Hindlimb muscle (tissue), 1 donor: ENCODE measurements at places on chromosomes 13 and 19.

DNA sequence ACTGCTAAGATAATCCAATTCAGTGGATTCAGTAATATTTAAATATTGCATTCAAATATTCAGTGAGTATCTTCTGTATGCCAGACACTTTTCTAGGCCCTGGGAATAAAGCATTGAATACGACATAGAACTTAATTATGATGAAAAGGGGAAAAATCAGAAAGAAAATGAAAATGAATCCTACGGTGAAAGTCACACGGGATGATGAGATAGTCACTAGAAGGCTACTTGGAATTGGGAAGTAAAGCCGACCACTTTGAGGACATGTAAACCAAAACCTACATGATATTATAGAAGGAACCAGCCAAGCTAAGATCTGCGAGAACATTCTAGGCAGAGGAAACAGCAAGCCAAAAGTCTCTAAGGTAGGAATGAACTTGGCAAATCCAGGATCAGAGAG lies 10.1 kb downstream of the DPY19L3 start:
- DNase-seq = no peak

GRCh38 chr13:45393941-45394570 lies 24.1 kb downstream of the SLC25A30 start:
- peak; percentile 24 for DNase-seq

DNA sequence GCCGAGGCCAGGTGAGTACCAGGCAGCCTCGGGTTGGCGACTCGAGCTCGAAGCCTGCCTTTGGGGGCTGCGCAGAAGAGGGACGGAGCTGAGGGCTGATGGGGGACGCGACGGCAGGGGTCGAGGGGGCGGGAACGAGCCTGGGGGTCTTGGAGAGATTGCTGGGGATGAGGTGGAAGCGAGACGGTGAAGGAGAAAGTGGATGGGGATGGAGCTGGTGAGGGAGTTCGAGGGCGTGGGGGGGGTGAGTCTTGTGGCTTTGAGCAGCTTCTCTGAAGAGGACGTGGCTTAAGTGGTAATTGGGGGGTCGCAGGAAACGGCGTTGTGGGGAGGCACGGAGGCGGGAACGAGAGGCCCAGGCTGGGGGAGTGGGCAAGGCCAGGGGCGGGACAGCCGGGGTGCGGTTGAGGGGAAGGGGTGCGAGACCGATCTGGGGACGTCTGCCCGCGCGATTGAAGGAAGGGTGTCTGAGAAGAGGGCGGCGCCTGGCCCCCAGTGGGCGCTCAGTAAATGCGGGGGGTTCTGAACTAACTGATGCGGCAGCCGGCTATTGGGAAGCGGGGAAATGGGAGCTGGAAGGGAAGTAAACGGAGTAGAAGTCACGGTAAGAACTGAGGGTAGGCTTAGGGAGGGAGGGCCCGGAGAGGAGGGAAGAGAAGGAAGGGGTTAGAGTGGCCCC lies 426 bp downstream of the MYO9B start:
- DNase-seq = peak; percentile 54

DNA sequence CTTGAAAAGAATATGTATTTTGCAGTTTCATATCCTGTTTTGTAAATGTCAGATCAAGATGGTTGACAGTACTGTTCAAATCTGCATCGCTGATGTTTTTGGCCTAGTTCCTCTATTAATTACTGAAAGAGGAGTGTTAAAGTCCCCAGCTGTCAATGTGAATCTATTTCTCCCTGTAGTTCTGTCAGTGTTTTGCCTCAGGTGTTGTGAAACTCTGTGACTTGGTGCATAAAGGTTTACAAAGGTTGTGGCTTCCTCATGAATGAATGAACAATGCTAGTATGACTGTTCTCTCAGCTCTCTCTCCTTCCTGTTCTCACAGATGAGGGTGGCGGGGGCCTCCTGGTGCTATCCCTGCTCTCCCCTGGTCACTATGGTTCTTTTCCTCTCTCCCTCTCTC lies 142.4 kb downstream of the MYCBP2 start:
- no peak for DNase-seq

DNA sequence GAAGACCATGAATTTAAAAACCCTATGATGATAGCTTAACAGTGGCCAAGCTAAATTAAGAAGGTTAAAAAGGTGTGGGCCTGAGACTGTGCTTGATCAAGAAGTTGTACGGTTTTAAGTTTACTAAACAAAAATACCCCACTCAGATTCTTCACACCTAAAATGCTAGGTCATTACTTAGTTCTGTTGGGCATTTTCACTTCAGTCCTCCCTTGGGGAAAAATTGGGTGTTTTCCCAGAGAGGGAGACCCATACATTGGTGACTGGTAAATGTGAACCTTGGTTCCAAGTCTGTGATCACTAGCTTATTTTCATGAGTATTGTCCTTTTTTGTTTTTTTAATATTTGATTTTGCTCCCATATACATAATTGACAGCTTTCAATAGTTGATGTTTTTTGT lies 44.4 kb downstream of the MTUS2 start:
- DNase-seq = no peak

GRCh38 chr13:59861676-59862075 lies 302.1 kb downstream of the DIAPH3 start:
- no peak for DNase-seq

- DNase-seq = no peak
Measured at GRCh38 chr19:15673176-15673654, 328 bp downstream of the CYP4F12 start.

DNA sequence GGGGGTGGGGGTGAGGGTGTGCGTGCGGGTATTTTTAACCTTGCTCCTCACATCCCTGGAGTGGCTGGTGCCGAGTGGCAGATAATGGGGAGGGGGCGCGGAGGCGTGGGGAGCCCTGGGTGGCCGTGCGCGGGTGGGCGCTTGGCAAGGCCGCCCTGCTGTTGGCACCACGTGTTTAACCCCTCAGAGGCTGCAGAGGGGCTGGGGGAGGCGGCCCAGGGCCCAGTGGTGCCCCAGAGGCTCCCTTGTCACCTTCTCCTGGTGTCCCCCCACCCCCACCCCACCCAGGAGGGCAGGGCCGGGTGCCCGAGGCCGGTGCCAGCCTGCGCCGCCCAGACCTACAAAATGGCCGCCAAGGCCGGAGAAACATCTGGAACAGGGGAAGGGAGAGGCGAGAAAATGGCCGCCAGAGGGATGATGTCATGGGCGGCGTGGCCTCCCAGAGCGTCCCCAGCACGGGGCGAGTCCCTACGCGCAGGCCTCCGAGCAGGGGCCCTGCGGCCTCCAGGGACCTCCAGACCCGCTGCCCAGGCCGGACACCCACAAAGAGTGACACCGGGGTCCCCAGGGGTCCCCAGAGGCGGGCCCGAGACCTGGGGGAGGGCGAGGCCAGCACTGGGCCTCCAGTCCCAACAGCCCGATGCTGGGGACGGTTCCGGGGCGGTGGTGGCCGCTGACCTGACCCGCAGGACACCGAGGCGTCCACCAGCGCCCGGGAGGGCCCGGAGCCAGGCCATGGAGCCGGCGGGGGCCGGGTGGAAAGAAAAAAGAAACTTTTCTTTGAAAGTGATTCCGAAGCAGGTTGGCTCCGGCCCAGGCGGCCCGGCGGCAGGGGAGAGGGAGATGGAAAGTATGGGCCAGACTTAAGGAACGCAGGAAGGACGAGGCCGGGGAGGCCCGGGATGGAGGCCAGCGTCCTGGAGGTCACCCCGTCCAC lies 38.2 kb downstream of the NFIC start:
- peak; percentile 91 for DNase-seq

DNA sequence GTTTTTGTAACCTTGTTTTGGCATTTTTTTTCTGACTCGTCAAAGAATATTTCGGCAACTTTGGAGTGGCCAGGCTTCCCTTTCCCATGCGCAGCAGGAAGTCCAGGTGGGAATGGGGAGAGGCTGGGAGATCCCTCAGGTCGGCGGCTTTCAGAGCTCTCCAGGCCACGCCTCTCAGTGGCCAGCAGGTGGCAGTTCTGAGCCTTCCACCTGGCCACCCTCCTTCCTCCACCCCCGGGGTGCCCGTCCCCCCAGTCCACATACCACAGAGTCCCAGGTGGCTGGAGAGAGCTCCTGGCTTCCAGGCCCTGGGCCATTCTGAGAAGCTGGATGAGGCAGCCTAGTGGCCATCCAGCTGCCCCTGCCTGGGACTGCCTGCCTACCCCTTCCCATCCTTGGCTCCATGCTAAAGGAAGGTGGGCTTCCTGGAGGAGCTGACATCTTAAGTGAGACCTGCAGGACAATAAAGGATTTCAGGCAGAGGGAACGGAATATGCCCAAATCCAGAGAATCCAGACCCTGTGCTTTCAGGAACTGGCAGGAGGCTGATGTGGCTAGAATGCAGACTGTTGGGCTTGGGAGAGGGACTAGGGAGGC lies 46.3 kb downstream of the CCNE1 start:
- no peak for DNase-seq

DNA sequence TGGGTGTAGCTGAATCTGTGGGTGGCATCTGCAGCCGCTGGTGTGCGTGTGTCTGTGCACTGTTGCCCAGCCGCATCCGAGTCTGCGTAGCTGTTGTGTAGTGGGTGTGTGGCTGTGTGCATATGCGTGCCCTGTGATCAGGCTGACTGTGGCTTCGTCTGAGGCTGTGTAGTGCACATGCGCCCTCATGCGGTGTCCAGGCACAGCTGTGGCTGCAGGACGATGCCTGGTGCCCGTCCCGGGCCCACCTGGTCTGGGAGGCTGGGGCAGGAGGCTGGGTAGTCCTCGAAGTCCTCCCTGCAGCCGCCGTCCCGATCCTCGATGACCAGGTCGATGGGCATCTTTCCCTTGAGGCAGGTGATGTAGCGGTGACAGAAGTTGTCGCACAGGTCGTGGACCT lies 4.9 kb downstream of the MEIS3 start:
- DNase-seq = no peak

DNA sequence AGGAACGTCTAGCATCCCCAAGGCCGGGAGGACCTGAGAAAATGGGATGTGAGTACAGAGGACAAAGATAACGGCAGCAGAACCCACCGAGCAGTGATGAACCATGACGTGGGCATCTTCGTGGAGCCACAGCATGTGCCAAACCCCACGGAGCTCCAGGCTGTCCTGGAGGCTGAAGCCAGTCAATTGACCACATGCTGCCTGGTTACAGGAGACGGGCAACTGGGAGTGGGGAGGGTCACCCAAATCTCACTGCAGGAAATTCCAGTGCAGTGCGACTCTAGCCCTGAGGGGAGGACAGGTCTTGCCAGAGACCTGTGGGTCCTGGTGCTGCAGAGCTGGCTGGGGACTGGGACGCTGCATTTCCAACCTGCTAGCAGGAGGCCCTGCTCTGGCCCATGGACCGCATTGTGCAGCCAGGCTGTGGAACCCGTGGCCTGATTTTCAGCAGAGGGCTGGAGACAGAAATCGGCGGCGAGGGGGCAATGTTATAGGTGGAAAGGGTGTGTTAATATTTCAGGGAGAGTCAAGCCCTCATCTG lies 3.2 kb upstream of the GRTP1 start:
- no peak for DNase-seq

DNA sequence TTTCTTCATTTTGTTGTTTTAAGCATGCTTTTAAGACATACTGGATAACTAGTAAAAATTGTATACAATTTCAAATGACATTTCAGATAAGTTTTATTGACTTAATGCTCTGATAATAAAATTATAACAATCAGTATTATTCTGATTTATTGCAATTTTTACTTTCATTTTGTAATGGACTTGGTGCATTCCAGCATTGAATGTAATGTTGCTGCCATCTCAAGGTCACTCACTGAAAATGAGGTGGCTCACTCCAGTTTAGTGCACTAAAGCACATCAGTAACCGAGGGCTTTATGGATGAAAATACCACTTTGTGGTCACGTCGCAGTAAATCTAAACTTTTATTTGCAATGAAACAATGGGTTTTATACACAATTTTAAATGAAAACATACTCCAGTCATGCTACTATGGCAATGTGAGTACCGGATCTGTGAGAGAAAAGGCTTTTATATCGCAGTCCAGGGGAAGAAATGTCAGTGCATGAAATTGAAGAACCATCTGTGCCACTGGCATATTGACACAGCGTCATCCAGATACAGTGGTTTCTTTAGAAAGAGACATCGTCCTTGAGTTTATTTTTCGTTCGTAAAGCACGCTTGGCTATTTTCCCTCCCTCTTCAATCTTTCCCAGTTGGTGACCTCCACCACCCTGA lies 20.7 kb upstream of the ZNF507 start:
- DNase-seq = no peak

DNA sequence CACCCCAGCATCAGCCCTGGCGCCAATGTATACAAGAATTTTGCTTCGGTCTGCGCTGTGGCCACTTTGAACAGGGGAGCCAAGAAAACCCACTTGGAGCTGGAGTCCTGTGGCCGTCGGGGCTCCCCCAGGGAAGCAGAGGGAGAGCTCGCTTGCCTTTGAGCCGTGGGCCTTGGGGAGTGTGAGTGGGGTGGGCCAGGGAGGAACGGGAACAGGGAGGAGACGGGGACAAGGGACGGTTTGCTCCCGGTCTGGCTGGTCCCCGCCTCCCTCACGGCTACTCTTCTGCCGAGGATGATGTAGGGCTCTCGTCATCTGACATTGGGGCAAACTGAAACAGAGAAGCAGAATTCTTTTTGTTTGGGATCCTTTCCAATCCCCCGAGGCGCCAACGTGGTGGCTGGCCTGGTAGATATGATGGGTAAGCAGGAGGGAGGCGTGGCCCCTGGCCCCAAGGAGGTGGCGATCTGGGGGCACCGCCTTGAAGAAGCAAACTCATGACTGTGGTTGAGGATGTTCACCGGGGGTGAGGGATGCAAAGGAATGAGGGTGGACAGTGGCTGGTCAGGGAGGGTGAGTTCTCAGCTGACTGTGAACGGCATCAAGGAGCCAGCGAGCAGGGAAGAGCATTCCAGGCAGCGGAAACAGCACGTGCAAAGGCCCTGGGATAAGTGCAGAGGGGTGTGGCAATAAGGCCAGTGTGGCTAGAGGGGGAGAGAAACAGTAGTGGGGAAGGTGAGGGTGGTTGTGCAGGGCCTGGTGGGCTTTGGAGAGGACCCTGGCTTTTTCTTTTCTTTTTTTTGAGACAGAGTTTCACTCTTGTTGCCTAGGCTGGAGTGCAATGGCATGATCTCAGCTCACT lies 10.9 kb upstream of the SPC24 start:
- no peak for DNase-seq

- DNase-seq = no peak
Measured at GRCh38 chr13:50838031-50838430, 5.5 kb downstream of the DLEU7 start.

DNA sequence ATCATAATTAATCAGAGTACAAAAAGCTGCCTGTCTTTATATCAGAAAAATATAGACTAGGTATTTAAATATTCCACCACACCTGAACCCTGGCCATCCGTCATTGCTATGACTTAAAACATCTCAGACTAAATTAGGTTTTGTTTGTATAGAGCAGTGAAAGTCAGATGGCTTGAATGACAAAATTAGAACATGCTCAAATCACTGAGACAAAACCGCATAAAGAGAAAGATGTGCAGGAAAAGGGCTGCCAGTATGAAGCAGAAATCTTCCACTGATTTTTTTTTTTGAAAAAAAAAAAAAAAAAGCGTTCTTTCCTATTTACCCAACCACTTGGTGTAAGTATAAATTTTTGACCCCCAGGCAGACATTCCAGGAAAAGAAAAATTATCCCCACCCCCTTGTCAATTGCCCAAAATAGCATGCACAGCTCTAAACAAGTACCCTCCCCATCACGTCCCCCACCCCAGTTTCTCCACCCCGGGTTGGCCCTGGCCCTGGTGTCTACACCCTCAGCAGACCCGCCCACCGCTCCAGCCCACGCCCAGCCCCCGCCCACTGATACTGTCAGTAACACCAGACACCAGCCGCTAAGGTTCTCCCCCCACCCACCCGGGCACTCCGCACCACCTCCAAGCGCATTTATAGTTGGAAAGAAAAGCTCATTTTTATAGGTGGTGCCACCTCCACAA lies 118.6 kb downstream of the URI1 start:
- no peak for DNase-seq

GRCh38 chr13:53238261-53238660 lies 209.6 kb downstream of the OLFM4 start:
- DNase-seq = no peak
